A549 treated with RU486 at 1 μM for 4 hours (cell line): ENCODE measurements at places on chromosomes 4 and X. TPM values are rescaled to one million over a fixed set of nuclear protein-coding genes. Genes with fewer than 3 reads are reported as not detected.

Gene F11
- not detected in 5 replicates for total RNA-seq

Gene RRH
- total RNA-seq: 0.06 TPM in 1 of 5 replicates, not detected in the others

Gene DNAAF6
- not detected in 5 replicates for total RNA-seq

Gene ADGRG4
- not detected in 5 replicates for total RNA-seq

Gene HSFX3
- total RNA-seq: not detected in 5 replicates

Gene CXorf49B
- total RNA-seq: not detected in 5 replicates

Gene EGF
- total RNA-seq: 0.18 to 0.31 TPM (median 0.23 TPM) in 5 replicates

Gene FOXP3
- 0.06 to 0.33 TPM (median 0.10 TPM) in 5 replicates for total RNA-seq

Gene ENOPH1
- total RNA-seq: 23.4 to 34.9 TPM (median 31.6 TPM) in 5 replicates

Gene GDI1
- 88.0 to 102 TPM (median 92.6 TPM) in 5 replicates for total RNA-seq

Gene HHIP
- 0.42 to 0.87 TPM (median 0.70 TPM) in 5 replicates for total RNA-seq

Gene SPACA5B
- not detected in 5 replicates for total RNA-seq

Gene RNF113A
- total RNA-seq: 29.7 to 36.4 TPM (median 31.6 TPM) in 5 replicates

Gene PLP2
- 315 to 481 TPM (median 431 TPM) in 5 replicates for total RNA-seq

Gene FOXR2
- total RNA-seq: not detected in 5 replicates

Gene TMPRSS11F
- not detected in 5 replicates for total RNA-seq

Gene THAP6
- 4.5 to 7.1 TPM (median 5.1 TPM) in 5 replicates for total RNA-seq

Gene SPANXN1
- not detected in 5 replicates for total RNA-seq

Gene MMRN1
- total RNA-seq: not detected in 5 replicates

Gene INPP4B
- total RNA-seq: 3.2 to 7.6 TPM (median 6.7 TPM) in 5 replicates

Gene XAGE1B
- 208 to 276 TPM (median 236 TPM) in 5 replicates for total RNA-seq

Gene SLC7A11
- total RNA-seq: 15.2 to 33.5 TPM (median 32.5 TPM) in 5 replicates

Gene CHRDL1
- total RNA-seq: 0.02 TPM in 1 of 5 replicates, not detected in the others

Gene TMEM156
- 17.0 to 24.9 TPM (median 21.8 TPM) in 5 replicates for total RNA-seq

Gene AREG
- total RNA-seq: 58.8 to 96.5 TPM (median 83.1 TPM) in 5 replicates

Gene RBMXL3
- not detected in 5 replicates for total RNA-seq

Gene MFSD8
- 9.4 to 17.9 TPM (median 13.2 TPM) in 5 replicates for total RNA-seq

Gene PCDH7
- total RNA-seq: 0.03 to 0.22 TPM (median 0.10 TPM) in 5 replicates

Gene HTR2C
- total RNA-seq: not detected in 5 replicates

Gene MFAP3L
- total RNA-seq: 3.0 to 6.0 TPM (median 3.9 TPM) in 5 replicates

Gene DAPP1
- not detected in 5 replicates for total RNA-seq

Gene GPR119
- total RNA-seq: not detected in 5 replicates

Gene MAGEB10
- total RNA-seq: not detected in 5 replicates

Gene ARSH
- total RNA-seq: not detected in 5 replicates

Gene MAP9
- 2.2 to 6.3 TPM (median 5.7 TPM) in 5 replicates for total RNA-seq

Gene FHDC1
- 0.34 to 0.42 TPM (median 0.38 TPM) in 5 replicates for total RNA-seq

Gene PPP1R2C
- total RNA-seq: not detected in 5 replicates

Gene SOWAHD
- 0.09 to 0.20 TPM (median 0.17 TPM) in 4 of 5 replicates, not detected in the other for total RNA-seq

Gene C1QTNF7
- total RNA-seq: not detected in 5 replicates

Gene HTN3
- total RNA-seq: not detected in 5 replicates

Gene MAP7D3
- total RNA-seq: 11.4 to 17.0 TPM (median 13.1 TPM) in 5 replicates

Gene ADH7
- total RNA-seq: not detected in 5 replicates

Gene GABRE
- 21.1 to 33.7 TPM (median 27.3 TPM) in 5 replicates for total RNA-seq

Gene CSN1S1
- not detected in 5 replicates for total RNA-seq

Gene IQCM
- total RNA-seq: not detected in 5 replicates

Gene DCAF8L2
- not detected in 5 replicates for total RNA-seq

Gene FAM9B
- not detected in 5 replicates for total RNA-seq

Gene ESX1
- total RNA-seq: 0.08 TPM in 1 of 5 replicates, not detected in the others

Gene TBC1D14
- total RNA-seq: 29.0 to 34.3 TPM (median 33.5 TPM) in 5 replicates

Gene NR0B1
- total RNA-seq: 23.6 to 46.2 TPM (median 36.4 TPM) in 5 replicates

Gene ZNF182
- 2.3 to 4.0 TPM (median 3.4 TPM) in 5 replicates for total RNA-seq

Gene CLDN2
- total RNA-seq: 7.6 to 9.9 TPM (median 8.4 TPM) in 5 replicates

Gene ADH1B
- not detected in 5 replicates for total RNA-seq
